Spinal cord (tissue), 10 donors: ENCODE measurements at places on chromosomes 3 and 15. TPM values are rescaled to one million over a fixed set of nuclear protein-coding genes. Genes with fewer than 3 reads are reported as not detected.

Gene ROPN1B
- 1.3 TPM for total RNA-seq

Gene SKOR1
- 1.6 TPM for total RNA-seq

Gene EPHB1
- 14.6 TPM for total RNA-seq

Gene USP19
- total RNA-seq: 32.5 TPM

Gene CASR
- 0.89 TPM for total RNA-seq

Gene CIDEC
- not detected for total RNA-seq

Gene ATP10A
- total RNA-seq: 4.2 TPM
